Psoas muscle (tissue), 8 donors: ENCODE measurements at places on chromosomes 7 and 10. TPM values are rescaled to one million over a fixed set of nuclear protein-coding genes. Genes with fewer than 3 reads are reported as not detected.

Gene NAT16
- polyA plus RNA-seq = not detected

Gene TFPI2
- polyA plus RNA-seq = 0.66 TPM

Gene CPN1
- not detected for polyA plus RNA-seq

Gene VSTM4
- polyA plus RNA-seq = 1.1 TPM

Gene SPDYE2B
- polyA plus RNA-seq = not detected

Gene TSPAN15
- 11.6 TPM for polyA plus RNA-seq

Gene SFMBT2
- polyA plus RNA-seq = 0.87 TPM

Gene AGFG2
- 12.6 TPM for polyA plus RNA-seq

Gene AKR1D1
- not detected for polyA plus RNA-seq

Gene EDRF1
- polyA plus RNA-seq = 12.5 TPM

Gene CNPY1
- polyA plus RNA-seq = not detected

Gene PRTFDC1
- polyA plus RNA-seq = 0.14 TPM

Gene CALML5
- not detected for polyA plus RNA-seq

Gene COL28A1
- 0.29 TPM for polyA plus RNA-seq

Gene ADAMTS14
- 0.18 TPM for polyA plus RNA-seq

Gene ZPBP
- polyA plus RNA-seq = not detected

Gene POLR2J2
- 1.9 TPM for polyA plus RNA-seq

Gene PDZD7
- polyA plus RNA-seq = 0.06 TPM

Gene ANKRD1
- 104 TPM for polyA plus RNA-seq

Gene CFAP70
- 0.08 TPM for polyA plus RNA-seq

Gene FAM25G
- polyA plus RNA-seq = not detected

Gene SYT15B
- polyA plus RNA-seq = 0.17 TPM

Gene SH2B2
- 13.1 TPM for polyA plus RNA-seq

Gene CAV1
- polyA plus RNA-seq = 57.6 TPM

Gene DYNC1I1
- 7.6 TPM for polyA plus RNA-seq

Gene VAX1
- polyA plus RNA-seq = not detected

Gene NPC1L1
- not detected for polyA plus RNA-seq
